ENCODE measurements at places on chromosomes 1 and 21.

GRCh38 chr1:7694600-7695496 is 76.2 kb upstream of the VAMP3 start:
- DNase-seq, result no peak

- no peak for DNase-seq
Observed at GRCh38 chr1:8821084-8821483, 3.6 kb upstream of the RERE start.

- DNase-seq, result no peak
Observed at GRCh38 chr1:210750468-210750867, 383.5 kb downstream of the KCNH1 start.

DNA sequence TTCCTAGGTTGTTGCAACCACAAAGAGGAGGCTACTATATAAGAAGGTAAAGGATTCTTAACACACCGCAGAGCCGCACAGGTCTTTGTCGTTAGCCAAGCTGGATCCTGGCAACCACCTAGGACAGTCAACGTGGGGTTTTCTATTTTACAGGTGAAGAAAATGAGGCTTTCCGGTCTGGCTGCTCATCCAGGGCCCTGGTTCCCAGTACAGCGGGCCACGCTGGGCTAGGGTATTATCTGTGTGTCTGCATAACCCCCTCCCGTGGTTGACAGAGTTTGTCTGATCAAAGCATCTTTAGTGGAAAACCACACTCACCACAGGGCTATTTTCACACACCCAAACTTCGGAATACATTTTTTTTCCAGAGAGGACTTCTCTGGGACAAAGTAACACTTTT is 39.0 kb upstream of the PDE9A start:
- DNase-seq, result no peak

- DNase-seq, result no peak
Observed at GRCh38 chr1:16073490-16074119, at the start of gene FAM131C. TSS of gene FAM131C (minus strand) at chr1:16073651. CDS start at chr1:16073442, 209 bp downstream.

- DNase-seq, result no peak
Observed at GRCh38 chr1:231138236-231138635, 23.6 kb upstream of the TRIM67 start.

DNA sequence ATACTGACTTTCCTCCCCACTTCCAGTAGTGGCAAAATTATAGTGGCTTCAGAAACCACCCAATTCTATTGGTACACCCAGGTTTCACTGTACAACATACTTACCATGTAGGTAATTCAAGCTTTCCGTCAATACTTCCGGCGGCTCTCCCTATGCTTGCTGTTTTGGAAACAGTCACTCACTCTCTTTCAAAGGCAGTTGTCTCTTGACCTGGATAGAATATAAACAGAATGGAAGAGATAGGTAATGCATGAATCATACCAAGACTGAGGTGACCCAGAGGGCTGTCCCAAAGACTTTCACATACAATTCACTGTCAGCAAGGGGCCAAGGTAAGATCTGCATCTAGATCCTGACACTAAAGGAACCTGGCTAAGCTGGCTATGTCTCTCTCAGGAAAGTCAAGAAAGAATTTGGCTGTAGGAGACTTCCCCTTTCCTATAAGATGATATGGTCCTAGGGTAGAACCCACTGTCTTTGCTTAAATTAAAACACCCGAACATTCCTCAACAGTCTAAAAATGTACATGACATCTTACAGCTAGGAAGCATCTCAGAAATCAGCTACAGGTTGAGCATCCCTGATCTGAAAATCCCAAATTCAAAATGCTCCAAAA is 59.6 kb downstream of the LUZP1 start:
- no peak for DNase-seq

DNA sequence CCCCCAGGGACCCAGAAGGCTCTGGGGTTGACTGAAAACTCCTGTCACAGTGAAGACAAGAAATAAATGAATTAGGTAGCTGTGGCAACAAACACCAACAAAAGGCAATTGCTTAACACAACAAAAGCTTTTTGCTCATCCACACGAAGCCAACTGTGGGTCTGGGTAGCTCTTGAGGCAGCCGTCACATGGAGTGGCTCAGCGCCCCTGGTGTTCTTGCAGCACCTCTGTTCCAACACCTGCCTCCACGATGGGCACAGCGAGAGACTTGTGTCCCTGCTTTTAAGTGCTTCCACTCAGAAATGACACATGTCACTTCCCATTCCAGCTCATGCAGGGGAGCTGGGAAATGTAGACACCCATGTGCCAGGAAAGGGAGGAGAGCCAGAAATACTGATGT is 364.5 kb upstream of the DUSP10 start:
- no peak for DNase-seq

DNA sequence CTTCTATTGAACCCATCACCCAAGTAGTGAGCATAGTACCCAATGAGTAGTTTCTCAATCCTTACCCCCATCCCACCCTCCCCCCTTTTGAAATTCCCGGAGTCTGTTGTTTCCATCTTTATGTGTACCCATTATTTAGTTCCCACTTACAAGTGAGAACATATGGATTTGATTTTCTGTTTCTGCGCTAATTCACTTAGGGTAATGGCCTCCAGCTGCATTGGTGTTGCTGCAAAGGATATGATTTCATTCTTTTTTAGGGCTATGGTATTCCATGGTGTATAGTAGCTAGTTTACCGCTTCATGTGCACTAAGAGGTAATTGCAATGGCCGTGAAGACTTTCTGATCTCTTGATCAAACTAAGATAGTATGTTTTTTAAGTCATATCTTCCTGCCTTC is 107.5 kb upstream of the SERTAD4 start:
- DNase-seq, result no peak

DNA sequence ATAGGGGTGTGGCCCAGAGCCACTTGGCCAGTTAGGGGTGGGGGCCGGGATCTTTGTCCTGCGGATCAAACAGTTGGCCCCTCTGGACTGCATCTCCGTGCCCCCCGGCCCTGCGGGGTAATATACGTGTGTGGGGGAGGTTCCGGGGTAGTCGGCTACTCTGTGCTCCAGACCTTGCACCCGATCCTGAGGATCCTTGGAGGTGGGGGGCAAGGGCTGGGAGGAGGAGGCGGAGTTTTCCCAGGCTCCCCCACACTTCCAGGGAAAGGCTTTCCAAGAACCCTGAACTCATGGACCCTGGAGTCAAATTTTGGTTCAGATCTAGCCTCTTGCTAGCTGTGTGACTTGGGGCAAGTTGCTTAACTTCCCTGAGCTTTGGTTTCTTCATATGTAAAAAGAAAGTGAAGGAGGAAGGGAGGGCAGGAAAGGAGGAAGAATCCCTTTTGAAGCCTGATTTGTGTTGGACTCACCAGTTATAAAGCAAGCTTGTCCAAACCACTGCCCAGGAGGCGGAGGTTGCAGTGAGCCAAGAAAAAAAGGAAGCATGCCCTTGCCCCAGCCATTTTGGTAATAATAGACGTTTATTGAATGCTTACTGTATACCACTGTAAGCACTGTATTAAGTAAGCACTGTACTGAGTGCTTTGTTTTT is 686 bp downstream of the MIIP start:
- DNase-seq, result no peak

All from stimulated activated CD4-positive, alpha-beta T cell treated with anti-CD3 and anti-CD28 coated beads, TNF-alpha, amount 100 ng/mL, for 1 hour (primary cell).